ENCODE measurements at places on chromosomes 5 and 9.

DNA sequence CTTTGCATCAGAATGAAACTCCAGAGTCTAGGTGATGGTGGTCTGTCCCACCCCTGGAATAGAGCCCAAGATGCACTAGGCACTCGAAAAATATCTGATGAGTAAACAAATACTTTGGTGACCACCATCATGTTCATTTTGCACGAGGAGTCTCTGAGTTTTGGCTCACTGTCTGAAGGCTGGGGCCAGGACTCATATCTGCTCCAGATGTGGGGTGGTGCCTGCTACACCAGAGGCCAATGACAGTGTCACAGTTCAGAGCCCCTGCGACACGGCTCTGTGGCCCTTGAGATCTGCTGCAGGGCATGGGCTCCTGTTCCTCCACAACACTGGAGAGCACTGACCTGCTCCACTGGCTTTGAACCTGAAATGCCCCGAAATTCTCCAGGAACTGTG lies 164.6 kb downstream of the ROR2 start:
- DNase-seq = no peak

GRCh38 chr5:114957384-114957783 lies 212.3 kb downstream of the TRIM36 start:
- DNase-seq = no peak

DNA sequence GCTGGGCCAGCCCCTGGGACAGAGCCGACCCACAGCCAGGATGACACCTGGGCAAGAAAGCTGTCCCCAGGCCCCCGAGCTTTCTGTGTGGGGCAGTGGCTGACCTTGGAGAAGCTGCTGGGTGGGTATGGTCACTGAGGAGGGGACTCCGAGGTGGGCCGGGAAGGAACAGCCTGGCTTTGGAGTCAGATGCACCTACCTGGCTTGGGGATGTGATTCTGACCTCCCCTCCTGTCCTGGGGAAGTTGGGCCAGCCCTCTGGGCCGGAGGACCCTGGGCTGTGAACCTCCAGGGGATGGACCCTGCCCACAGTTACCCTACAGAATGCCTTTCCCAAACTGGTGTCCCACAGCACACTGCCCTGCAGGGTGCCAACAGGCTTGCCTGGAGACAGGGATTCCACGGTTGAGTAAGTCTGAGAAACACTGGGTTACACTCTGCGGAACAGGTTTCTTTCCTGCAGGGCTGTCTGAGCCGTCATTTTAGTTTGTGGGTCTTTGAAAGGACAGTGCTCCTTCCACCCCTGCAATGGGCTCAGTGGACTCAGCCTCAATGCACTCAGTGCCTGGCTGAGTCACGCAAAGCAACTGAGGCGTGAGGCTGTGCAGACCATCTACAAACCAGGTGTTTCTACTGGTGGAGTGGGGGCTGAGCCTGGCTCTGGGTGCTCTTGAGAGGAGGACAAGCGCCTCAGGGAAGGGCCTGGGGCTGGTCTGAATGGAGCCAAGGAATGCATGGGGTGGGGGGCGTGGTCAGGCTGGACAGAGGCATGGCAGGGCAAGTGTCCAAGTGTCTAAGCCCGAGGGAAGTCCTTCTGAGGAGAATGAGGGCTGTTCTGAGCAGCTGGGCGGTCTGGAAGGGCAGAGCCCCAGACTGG lies 41.3 kb upstream of the PHYKPL start:
- no peak for DNase-seq

- DNase-seq = no peak
Measured at GRCh38 chr9:95552814-95553546, 36.2 kb upstream of the PTCH1 start.

- DNase-seq = no peak
Measured at GRCh38 chr5:175059687-175060211, 335.4 kb downstream of the MSX2 start.

GRCh38 chr9:87604886-87605588 lies 107.4 kb downstream of the DAPK1 start:
- DNase-seq = no peak

GRCh38 chr9:130301483-130302286 lies 36.1 kb downstream of the HMCN2 start:
- no peak for DNase-seq

GRCh38 chr5:6105320-6105719 lies 273.0 kb downstream of the MED10 start:
- DNase-seq = no peak

GRCh38 chr5:181063514-181063913 lies 23.4 kb downstream of the BTNL9 start:
- DNase-seq = no peak

GRCh38 chr5:139422307-139422893 lies 16.9 kb downstream of the DNAJC18 start:
- DNase-seq = no peak

DNA sequence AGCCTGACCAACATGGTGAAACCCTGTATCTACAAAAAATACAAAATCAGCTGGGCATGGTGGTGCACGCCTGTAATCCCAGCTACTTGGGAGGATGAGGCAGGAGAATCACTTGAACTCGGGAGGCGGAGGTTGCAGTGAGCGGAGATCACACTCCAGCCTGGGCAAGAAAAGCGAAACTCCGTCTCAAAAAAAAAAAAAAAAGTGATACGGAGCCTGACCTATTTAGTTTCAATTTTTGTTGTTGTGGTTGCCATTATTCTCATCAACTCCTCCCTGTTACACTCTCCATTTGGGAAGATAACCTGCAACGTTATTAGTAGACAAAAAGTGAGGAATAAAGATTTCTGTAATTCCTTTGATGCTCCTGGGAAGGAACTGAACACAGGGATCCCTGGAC lies 1.3 kb downstream of the STOM start:
- no peak for DNase-seq

- no peak for DNase-seq
Measured at GRCh38 chr9:111037356-111037707, 938 bp downstream of the LPAR1 start.

GRCh38 chr5:152293189-152293588 lies 111.9 kb downstream of the NMUR2 start:
- DNase-seq = no peak

DNA sequence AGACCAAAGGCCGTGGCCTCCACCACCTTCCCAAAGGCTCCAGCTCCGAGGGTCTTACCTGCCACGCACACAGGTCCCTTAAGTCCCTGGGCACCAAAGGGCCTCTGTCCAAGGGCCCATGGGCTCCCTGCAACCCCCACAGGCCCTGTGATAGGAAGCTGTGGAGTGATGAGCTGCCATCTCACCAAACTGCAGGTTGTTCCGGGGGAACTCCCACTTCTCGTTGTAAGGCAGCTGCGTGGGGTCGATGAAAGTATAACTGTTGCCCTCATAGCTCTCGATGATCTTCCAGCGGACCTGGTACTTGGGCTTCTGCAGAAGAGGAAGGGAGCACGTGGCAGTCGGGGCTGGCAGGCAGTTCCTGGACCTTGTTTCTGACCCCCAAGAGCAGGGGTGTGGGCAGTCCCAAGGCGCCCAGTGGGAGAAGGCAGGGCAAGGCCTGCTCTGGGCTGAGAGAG lies 24.8 kb downstream of the CSF1R start:
- DNase-seq = no peak

DNA sequence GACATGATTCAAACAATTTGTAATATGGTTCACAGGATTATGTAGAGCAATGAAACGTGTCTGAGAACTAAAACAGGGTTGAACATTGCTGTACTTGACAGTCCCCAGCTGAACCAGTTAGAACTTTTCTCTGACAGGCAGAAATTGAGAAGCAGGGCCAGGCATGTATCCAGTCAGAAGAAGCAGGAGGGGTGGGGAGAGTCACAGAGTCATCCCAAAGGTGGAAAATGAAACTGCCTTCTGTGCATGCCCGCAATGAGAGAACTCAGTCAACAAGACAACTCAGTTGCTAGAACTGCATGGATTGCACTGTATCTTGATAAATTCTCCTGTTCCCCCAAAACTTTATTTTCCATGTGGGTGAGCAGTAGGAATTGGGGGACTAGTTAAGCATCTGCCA lies 72.9 kb upstream of the PRLR start:
- DNase-seq = peak; percentile 37

- DNase-seq = no peak
Measured at GRCh38 chr5:15858326-15858725, 321.3 kb downstream of the MARCHF11 start.

GRCh38 chr9:95125652-95126051 lies 191.9 kb downstream of the FANCC start:
- no peak for DNase-seq

DNA sequence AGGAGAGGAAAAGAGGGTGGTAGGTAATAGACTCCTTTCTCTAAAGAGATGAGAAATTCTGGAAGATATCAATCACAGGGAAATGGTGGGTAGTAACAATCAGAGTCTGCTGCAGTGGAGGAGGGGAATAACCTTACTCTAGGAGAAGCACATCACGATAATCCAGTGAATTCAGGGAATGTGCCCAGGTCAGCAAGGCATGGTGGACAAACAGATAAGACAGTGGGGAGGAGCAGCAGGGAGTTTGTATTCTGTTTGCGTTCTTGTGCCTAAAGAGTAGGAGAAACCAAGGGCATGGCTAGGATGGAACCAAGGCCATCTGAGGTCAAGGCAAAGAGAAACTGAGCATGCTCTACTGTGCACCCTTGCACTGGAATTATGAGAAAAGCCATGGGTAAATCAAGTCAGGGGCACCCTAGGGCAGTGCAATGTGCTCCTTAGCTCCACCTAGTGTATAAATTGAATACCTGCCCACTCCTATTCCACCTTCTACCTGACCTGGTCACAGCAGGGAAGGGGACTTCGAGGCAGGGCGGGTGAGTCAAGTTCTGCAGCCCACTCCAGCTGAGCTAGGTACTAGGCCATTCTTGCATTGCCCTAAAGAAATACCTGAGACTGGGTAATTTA lies 31.6 kb downstream of the RETREG1 start:
- no peak for DNase-seq

GRCh38 chr5:171450423-171451331 lies 31.2 kb downstream of the FGF18 start:
- no peak for DNase-seq

DNA sequence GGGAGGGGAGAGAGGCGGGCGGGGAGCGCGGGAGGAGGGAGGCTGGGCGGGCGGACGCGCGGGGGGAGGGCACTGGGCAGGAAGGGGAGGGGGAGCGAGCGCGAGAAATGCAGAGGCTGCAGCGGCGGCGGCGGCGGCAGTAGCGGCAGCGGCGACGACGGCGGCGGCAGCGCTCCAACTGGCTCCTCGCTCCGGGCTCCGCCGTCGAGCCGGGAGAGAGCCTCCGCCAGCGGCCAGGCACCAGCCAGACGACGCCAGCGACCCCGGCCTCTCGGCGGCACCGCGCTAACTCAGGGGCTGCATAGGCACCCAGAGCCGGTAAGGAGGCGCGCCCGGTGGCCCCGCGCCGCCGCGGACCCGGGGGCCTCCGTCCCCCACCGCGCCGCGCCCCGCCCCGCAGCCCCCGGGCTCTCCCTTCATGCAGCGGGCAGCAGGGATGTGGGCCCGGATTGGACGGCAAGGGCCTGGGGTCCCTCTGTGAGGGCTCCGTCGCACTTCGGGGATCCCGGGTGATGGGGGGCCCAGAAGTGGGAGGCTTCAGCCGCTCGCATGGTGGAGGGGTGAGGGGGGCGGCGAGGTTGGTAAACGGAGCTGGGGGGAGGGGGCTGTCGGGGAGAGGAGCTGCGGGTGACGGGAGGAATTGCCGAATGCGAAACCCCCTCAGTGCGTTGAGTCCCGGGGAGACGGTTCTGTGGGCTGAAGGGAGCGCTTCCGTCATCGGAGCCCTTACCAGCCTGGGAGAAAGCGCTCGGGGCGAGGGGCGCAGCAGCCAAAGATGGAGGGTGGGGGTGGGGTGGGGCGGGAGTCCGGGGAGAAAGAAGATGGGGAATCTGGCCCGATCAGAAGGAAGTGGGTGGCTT lies at the start of gene BASP1:
BASP1 (plus strand) TSS at position 139 of the 860 bp plus-strand sequence. CDS start 57,586 bp downstream, outside the sequence.
- no peak for DNase-seq

DNA sequence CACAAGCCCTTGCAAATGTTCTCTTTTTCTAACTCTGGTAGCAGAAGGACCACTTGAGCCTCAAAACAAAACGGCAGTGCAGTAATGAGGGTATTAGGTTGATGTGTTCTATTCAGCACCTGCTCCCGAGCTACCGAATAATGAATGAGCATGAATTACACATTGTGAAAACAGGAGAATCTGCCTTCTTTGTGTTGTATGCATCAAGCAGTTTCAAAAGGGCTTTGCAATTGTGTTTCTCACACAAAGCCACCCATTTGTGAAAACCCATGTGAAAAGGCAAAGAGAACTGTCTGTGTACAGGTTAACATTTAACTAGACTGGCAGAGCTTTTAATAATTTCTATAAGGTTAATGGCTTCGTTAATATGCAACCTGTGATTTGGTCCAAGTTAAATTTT lies 97.8 kb downstream of the STK32A start:
- DNase-seq = no peak

- DNase-seq = no peak
Measured at GRCh38 chr9:15070716-15071115, 160.5 kb upstream of the FREM1 start.

- DNase-seq = no peak
Measured at GRCh38 chr5:54959673-54960418, 25.5 kb downstream of the ESM1 start.

DNA sequence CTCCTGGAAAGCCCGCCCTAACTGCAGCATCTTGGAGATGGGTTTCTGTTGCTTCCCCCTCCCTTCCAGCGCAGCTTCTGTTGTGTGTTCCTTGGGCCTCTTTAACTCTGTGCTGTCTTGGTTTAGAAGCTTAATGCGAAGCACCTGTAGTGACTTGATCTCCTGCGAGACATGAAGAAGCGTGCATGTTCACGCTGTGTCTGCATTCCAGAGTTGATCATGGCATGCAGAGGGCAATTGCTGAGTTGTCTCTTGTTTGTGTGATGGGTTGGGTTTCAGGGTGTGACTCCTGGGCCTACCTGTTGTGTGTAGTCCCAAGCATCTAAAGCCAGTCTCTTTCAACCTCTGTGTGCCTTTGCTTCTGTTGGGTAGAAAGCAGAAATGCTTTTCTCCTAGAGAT lies 155.6 kb downstream of the SMARCA2 start:
- peak; percentile 95 for DNase-seq

DNA sequence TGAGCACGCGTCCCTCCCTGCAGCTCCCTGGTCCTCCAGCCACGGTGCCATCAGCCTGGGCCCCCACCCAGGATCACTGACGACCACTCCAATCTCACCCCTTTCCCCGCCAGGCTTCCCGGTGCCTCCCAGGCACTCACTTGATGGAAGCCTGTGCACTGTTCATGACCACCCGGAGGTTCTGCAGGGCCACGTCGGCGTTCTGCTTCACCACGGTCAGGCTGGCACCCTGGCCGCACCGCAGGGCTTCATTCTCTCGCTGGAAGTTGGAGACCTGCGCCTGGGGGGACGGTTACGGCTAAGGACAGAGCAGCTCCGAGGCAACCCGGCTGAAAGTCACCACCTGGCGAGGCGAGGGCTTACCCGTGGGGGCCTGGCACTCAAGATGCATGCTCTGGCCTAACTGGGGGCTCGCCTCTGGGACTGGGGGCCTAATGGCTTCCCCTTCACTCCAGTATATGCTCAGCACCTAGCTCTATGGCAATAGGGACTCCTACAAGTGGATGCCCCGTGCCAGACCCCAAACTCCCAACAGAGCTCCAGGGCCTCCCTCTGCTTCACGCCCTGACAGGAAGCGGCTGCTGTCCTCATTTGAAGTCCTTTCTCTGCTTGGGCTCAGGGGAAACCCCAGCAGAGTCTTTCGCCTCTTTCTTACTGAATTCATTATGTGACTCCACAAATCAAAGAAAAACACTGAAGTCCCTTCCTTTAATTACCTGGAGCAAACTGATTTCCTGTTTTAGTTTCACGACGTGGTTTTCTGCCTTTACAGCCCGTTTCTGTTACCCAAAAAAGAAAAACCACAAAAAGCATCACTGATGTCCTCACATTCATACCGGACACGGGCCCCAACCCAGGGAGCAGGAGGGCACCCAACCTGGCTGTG lies 4.2 kb upstream of the SNAPC4 start:
- DNase-seq = no peak

Measured in foreskin keratinocyte (primary cell).